Dermis microvascular lymphatic vessel endothelial cell (primary cell): ENCODE measurements at places on chromosomes 6 and 20. TPM values are rescaled to one million over a fixed set of nuclear protein-coding genes. Genes with fewer than 3 reads are reported as not detected.
A peak's percentile ranks its signal among the peaks of the same experiment; 100 is the strongest.

ADGRG6 gene
- total RNA-seq = 3.3 and 7.6 TPM in 2 replicates

RALGAPB gene
- total RNA-seq = 16.3 and 21.1 TPM in 2 replicates

NUDT3 gene
- 24.3 and 25.0 TPM in 2 replicates for total RNA-seq

OPRM1 gene
- not detected in 2 replicates for total RNA-seq

DNA sequence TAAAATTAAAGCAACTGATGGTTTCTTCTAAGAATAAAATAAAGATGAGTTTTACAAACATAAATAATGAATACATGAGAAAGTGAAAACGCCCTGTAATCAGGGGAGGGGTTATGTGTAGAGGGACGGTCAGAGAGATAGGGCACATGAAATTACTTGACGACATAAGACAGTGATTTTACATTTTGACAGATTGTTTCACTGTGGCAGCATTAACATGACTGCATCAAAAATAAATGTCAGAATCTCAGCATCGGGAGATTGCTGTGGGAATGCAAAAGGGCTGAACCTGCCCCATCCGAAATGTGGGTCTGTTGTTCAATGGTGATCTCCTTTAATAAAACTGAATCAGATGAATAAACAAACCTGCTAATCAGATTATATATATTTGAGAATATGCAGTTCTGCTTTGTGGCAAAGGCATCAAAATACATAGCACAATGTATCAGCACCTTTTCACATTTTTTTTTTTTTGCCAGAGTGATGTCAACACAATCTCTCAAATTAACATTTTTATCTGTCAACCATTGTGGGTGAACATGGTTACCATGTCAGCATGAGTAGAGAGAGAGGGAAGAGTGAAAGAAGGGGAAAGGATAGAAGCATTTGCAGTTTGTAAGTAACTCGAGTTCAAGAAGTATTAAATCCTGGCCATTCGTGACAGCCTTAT, 177.1 kb upstream of the MAN1A1 start:
- DNase-seq = no peak

DNA sequence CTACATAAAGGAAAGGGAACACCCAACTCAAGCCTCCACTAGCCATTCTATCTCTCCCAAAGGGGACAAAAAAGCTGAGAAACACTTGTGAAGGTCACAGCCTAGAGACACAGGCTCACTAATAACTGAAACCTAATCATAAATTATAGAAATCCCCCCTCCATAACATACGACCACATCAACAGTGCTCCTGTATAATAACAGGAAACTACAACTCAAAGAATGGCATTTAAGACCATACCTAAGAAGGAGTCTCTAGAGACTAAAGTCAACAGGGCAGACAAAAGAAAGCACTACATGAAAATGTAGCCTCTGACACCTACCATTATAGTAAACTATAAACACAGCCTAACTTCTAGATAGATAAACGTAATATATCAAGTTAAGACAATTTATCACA, 82.7 kb downstream of the THEMIS start:
- DNase-seq = no peak

GRCh38 chr6:129598244-129599187, 111.5 kb downstream of the ARHGAP18 start:
- peak; percentile 83 for DNase-seq

- no peak for DNase-seq
Measured at GRCh38 chr6:101391772-101392585, 1.5 kb upstream of the GRIK2 start.

CRIP3 gene
- total RNA-seq = not detected in 2 replicates

GRCh38 chr6:62976566-62976965, 234.7 kb upstream of the FKBP1C start:
- no peak for DNase-seq

DNA sequence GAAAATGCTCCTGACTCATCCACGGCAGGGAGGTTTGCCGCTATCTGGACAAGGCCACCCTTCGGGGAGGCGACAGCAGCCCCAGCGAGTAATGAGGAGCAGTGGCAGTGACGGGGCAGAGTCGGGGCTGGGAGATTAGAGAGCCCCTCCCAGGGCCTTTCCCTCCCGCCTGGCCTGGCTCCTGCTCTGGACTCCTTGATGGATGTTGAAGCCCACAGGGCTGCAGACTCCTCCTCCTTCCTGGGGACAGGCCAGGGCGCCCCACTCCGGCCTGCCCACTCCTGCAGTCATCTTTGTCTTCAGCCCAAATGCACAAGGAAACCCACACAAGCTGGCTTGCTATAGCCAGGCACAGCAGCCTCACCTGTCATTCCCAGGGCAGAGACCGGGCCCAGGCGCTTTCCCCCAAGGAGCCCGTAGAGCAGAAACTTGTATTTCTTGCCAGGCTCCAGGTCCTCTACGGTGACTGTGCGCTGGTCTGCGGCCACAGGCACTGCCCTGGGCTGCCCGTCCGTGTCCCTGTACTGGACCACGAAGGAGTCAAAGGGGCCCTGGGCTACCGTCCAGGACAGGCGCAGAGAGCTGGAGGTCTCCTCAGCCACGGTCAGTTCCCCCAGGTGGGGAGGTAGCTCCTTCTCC, 7.7 kb downstream of the CYP21A2 start:
- no peak for DNase-seq

GRCh38 chr6:106051226-106051625, 34.9 kb upstream of the PRDM1 start:
- DNase-seq = no peak

MMP24 gene
- under 0.01 and 0.13 TPM in 2 replicates for total RNA-seq

- no peak for DNase-seq
Measured at GRCh38 chr6:26284537-26285142, 80.4 kb upstream of the BTN3A2 start.

DNA sequence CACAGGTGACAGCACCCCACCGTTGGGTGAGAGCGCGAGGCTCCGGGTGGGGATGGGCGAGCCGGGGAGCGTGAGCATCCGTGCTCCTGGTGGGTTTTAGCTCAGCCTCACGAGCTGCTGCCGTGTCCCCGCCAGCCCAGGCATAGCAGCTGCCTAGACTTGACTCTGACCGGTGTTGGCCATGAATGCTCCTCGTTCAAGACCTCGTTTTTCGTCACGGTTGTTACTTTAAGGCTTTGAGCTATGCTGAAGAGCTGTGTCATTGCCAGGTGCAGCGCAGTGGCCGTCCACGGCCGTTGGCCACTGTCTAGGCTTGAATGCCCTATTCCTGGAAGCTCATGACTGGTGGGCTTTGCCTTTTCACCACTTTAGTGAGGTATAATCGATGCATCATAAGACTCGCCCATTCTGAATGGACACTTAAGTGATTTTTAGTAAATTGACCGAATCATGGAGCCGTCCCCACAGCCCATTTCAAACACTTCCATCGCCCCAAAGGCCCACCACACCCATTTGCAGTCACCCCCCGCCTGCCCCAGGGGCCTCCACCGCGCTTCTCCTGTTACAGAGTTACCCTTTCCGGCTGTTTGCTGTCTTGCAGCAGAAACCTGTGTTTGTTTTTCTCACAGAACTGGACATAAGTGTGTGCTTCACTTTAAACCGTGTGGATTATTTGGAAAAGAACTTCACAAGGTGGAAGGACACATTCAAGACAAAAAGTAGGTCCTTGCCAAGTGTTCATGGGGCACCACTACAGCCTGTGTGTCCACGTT, 21.4 kb upstream of the ADRM1 start:
- no peak for DNase-seq

TSPO2 gene
- not detected in 2 replicates for total RNA-seq

DNA sequence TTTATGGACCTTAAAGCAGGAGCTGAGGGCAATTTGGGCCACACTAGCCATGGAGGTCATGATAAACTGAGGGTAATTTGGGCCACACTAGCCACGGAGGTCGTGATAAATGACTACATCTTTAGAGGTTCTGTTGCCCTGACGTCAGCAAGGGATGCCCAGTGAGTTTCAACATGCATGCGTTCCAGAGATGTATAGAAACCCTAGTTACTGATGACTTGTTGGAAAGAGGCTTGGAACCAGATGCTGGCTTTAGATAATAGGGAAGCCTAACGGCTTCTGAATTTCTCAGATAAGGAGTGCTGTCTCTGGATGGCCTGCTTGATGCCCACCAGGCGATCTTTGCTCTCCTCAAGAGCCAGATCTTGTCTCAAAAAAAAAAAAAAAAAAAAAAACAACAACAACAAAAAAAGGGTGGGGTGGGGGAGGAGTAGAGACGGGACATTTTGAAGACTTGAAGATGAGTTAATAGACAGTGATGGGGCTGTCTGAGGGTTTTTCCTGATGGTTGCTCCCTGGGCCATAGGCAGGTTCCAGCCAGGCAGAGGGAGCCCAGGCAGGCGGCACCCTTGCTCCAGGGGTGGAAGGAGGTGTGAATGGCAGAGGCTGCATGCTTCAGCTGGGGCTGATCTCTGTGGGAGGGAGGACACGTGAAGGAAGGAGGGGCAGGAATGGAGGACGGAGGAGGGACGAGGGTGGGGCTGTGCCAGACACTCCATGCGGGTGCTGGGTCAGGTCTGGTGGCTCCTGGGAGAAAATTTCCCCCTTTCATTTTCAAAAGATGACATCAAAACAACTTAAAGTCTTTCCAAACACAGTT, 27.0 kb upstream of the FRMD1 start:
- no peak for DNase-seq

CDH4 gene
- under 0.01 and 0.13 TPM in 2 replicates for total RNA-seq

CRNKL1 gene
- 18.7 and 20.4 TPM in 2 replicates for total RNA-seq

- peak; percentile 46 for DNase-seq
Measured at GRCh38 chr6:17584241-17584803, 15.8 kb upstream of the FAM8A1 start.

BMP2 gene
- total RNA-seq = 13.1 and 30.8 TPM in 2 replicates

- no peak for DNase-seq
Measured at GRCh38 chr20:532530-532929, 11.1 kb downstream of the CSNK2A1 start.

MAFB gene
- total RNA-seq = 2.7 and 8.0 TPM in 2 replicates

GRCh38 chr6:132354517-132355167, 46.6 kb downstream of the MOXD1 start:
- DNase-seq = no peak

DNA sequence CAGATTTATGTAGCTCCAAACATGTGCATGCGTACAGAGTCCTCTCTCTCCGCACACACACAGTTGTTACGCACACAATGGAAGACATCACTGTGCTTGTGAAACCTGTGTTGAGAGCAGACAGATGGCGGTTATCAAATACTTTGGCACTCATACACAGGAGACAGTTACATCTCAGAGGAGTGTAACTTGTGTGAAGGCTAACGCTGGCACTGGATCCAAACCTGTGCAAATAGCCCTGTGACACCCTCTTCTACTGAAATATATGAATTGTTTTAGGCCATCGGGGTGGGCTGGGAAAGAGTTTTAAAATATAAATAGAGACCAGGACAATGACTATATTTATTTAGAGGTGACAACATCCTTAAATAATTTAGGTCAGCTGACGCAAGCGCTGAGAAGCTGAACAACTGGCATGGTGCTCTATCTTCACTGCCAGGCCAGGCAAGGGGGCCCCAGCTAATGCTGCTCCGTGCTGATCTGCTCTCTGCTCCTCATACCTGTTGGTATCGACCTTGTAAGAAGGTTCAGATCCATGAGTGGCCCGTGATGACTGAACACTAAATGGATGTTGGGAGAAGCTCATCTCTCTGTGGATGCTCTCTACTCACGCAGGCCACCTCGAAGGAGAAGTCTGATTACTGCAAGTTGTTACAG, 69.4 kb downstream of the FOXC1 start:
- DNase-seq = no peak

DNA sequence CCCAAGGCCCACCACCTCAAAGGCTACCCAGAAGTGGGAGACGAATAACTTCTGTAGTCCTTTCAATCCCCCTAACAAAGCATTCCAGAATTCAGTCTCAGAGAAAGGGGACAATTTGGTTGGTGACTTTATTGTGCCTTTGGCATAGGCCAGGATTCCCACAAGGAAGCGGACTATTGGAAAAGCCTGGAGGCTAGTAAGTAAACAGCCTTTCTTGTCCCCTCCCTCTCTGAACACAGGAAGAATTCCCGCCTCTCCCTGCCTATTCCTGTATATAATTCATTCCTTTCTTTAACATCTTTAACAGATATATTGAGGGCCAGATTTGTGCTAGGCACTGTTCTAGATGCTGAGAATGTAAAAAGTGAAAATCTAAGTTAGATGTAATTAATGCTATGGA, 36.1 kb downstream of the RNF8 start:
- no peak for DNase-seq

- DNase-seq = peak; percentile 43
Measured at GRCh38 chr6:3382326-3383279, 74.2 kb downstream of the SLC22A23 start.

DNA sequence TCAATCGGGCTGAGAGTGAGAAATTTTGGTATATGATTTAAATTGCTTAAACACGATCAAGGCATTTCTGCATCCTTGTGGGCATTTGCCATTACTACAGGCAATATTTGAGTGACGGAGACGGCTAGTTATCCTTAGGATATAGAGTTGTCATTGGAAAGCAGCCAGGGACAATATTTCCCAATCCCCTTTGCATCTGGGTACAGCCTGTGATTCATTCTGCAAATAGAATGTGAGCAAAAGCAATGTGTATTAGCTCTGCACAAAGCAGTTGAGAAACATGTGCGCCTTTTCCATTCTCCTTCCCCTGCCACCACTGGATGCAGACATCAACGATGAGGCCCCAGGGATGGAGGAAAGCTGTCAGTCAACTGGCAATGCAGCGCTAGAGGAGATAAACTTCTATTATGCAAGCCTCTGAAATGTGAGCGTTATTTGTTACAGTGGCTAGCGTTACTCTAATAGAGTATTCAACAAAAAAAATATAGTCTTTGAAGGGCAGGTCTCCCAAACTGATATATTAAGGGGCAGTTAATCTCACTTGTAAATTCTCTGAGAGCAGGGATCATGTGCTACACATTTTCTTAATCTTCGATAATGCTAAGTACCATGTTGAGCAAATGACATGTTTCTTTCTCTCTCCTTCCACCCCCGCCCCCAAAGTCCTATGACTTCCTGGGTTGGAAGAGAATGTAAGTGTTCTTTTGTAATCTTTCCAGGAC, 37.1 kb upstream of the NCOA3 start:
- DNase-seq = peak; percentile 96

GRCh38 chr6:40450483-40450882, 136.7 kb downstream of the LRFN2 start:
- DNase-seq = no peak

SIRPB2 gene
- 0.13 and 0.38 TPM in 2 replicates for total RNA-seq

DNA sequence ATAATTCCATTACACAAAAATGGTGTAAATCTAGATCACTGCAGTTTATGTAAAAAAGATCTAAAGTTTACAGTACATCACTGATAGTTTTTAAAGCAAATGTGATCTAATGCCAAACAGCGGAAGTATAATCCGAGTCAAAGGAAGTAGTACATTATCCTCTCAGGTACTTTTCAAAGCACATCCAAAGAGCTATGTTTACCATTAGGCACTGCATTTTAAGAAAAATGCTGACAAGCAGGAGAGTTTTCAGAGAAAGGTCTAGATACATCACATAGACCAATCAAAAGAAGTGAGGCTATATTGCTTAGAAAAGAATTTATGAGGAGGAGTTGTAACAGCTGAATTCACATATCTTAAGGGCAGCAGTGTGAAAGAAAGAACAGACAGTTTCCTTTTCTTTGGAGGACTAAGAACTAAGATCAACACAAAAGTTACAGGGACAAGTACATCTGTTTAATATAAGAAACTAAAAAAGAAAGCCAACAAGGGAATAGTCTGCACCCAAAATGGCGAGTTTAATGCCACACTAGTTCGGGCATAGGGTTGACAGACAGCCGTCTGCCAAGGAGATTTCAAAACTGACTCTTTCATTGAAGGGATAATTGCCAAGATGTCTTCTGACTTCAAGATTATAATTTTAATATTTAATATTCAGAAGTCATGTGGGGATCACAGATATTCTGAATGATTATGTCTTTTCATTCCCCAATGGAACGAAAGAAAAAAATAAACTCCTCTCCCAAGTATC, 1.4 kb downstream of the ZNF184 start:
- DNase-seq = no peak

GRCh38 chr6:39884696-39885095, 49.6 kb downstream of the MOCS1 start:
- no peak for DNase-seq

MSH5 gene
- total RNA-seq = 2.8 and 4.5 TPM in 2 replicates

- DNase-seq = no peak
Measured at GRCh38 chr20:64083804-64084684, at the start of gene LKAAEAR1. Gene LKAAEAR1 (minus strand): TSS chr20:64084398. CDS start chr20:64084219, 179 bp downstream.
